Stimulated activated CD8-positive, alpha-beta memory T cell treated with anti-CD3 and anti-CD28 coated beads, Interleukin-15, amount 100 ng/mL, for 24 hours (primary cell): ENCODE measurements at places on chromosomes 1 and 21.

GRCh38 chr1:3356827-3357460 is 97.5 kb upstream of the ARHGEF16 start:
- no peak for DNase-seq

DNA sequence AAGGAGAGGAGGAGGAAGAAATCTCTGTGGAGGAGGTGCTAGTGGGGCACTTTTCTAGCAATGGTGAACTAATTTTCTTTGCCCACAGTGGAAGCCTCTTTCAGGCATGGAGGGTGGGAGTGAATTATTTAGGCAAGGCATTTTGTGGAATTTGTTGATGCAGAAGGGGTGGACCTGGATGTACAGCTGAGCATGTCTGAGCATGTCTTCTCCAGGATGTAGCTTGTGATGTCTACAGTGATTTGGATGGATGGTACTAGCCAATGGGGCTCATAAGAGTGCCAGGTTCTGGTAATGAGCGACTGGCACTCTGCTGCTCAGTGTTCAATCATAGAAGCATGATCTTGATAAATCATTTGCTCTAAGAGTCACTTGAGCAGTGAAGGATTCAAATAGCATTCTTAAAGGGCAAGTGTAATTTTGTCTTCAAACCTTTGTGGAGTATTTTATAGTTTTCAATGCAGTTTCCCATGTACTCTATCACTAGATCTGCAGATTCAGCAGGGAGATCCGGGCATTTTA is 153.9 kb upstream of the LMO4 start:
- no peak for DNase-seq

GRCh38 chr1:23592209-23592892 is 33.0 kb upstream of the ID3 start:
- no peak for DNase-seq

GRCh38 chr1:24572301-24572700 is 16.4 kb downstream of the NCMAP start:
- DNase-seq, result no peak

DNA sequence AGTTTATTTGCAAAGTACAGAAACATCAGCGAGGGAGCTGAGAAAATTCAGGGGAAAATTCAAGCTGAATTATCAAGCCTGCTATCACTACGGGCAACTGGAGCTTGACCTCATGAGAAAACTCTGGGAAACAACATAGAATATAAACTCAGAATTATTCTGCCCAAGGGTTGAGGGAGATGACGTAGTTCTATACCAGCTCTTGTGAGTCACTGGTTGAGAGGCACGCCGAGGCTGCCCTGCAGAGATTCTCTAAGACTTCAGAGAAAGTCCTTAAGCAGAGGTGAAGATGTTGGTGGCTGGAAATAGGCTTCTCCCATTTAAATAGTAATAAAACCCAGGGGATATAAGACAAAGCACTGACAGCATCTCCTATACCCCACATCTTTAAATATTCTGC is 12.3 kb downstream of the SYDE2 start:
- DNase-seq, result no peak

DNA sequence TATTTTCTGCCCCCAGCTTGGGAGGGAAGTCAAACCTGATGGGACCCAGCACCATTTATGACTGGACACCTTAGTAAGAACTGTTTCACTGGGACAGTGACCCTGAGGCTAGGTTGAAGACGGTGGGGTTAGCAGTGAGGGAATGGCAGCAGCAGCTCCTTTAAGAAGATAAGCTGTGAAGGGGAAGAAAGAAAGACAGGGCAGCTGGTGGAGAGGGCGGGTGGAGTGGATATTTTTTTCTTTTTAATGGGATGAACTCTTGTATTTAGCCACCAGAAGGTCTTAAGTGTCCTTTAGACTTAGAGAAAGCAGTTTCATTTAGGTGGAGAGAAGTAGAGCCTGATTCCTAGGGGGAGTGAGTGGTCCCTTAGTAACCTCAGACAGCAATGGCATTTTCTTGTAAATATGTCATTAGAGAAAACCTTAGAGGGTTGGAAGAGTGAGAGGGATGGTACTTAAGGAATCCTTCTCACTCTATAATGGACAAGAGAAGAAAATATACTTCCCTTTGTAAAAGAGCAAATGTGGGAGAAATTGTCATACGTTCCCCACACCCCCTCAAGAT is 187.5 kb downstream of the HHAT start:
- DNase-seq, result no peak

- DNase-seq, result no peak
These were observed 47.3 kb downstream of the DDX20 start for GRCh38 chr1:111802984-111803383.

- no peak for DNase-seq
These were observed 24.2 kb upstream of the ZNF648 start for GRCh38 chr1:182085726-182086125.

GRCh38 chr1:63317817-63318152 is 4.6 kb upstream of the FOXD3 start:
- DNase-seq, result no peak

DNA sequence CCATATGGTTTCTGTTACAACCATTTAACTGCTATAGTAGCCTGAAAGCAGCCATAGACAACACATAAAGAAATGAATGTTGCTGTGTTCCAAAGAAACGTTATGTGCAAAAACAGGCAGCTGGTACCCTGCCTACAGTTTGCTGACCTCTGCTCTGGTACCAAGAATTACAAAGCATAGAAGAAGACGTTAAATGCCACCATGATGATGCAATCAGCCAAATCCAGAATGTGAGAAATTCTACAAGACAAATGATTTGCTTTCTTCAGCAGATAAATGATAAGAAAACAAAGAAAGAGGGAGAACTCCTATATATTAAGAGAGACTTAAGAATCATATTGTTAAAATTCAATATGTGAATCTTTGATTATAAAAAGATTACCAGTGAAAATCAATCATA is 97.8 kb upstream of the PDE4B start:
- no peak for DNase-seq

DNA sequence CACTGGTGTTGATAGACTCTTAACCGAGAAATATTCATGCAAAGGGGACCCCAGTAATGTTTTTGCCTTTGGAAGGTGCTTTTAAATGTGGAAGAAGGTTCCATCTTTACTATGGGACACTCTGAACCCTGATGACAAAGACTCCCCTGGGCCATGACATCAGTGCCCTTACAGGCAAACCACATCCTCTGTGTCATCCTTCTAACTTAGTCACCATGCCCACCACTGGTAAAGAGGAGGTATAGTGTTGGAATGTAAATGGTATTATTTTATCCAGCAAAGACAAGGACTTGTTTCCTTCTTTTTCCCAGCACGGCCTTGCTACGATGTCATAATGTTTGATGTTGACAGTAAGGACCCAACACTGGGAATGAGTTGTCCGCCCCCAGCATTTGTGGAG is 12.6 kb downstream of the METTL13 start:
- no peak for DNase-seq

- DNase-seq, result no peak
These were observed 11.5 kb downstream of the MOV10 start for GRCh38 chr1:112685913-112686312.

- DNase-seq, result no peak
These were observed 22.8 kb upstream of the ABCA4 start for GRCh38 chr1:94143809-94144176.

- DNase-seq, result no peak
These were observed 922.8 kb upstream of the ADGRL4 start for GRCh38 chr1:79929356-79929755.

- DNase-seq, result no peak
These were observed 35.2 kb downstream of the SLC45A1 start for GRCh38 chr1:8352886-8353785.

DNA sequence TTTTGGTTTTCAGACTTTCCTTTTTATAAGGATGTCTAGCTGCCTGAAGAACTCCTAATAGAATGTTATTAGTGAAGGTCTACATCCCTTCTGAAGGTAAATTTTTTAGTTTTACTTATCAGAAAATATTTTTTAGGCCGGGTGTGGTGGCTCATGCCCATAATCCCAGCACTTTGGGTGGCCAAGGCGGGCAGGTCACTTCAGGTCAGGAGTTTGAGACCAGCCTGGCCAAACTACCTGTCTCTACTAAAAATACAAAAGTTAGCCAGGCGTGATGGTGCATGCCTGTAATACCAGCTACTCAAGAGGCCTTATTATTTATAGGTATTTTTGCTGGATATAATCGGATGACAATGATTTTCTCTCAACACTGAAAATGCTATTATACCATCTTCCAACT is 181.9 kb upstream of the KCNK2 start:
- DNase-seq, result no peak

GRCh38 chr1:234554218-234554697 is 55.7 kb downstream of the IRF2BP2 start:
- DNase-seq, result no peak

- DNase-seq, result no peak
These were observed 53.0 kb downstream of the SPAG17 start for GRCh38 chr1:118132000-118132399.

DNA sequence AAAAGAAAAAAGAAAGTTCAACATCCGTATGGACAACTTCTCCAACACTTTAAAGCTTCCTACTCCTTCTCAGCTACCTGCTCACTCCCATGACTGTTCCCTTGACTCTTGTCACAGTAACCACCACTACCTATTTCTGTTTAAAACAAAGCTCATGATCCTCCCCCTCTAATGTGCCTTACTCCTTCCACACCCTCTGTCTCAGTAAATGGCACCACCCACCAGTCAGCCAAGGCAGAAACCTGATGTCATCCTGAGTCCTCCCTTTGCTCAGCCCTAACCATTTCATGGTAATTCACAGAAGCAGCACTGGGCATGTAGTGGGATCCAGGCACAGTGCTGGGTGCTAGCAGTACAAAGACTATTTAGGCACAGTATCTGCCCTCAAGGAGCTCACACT is 63.0 kb upstream of the PPM1J start:
- no peak for DNase-seq

DNA sequence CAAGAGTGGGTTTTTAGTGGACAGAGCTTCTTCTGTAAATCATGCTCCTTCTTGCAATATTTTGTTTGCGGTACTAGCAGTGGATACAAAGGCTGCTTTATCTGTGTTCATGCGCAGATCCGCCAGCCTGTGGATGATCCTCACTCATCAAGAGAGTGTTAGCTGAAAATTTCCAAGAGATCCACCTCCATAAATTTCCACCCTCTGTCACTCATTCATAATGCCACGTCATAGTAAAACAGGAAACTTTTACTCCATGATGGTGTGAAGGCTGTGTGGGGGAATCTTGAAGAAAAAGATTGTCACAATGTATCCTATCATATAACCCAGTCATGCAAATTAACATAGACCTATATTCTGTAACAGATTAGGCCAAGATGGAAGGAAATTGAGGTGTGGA is 4.4 kb upstream of the MAPKAPK2 start:
- no peak for DNase-seq
